ENCODE measurements at places on chromosomes 2 and 18. TPM values are rescaled to one million over a fixed set of nuclear protein-coding genes. Genes with fewer than 3 reads are reported as not detected.
A peak's percentile ranks its signal among the peaks of the same experiment; 100 is the strongest.

GRCh38 chr2:233829193-233830110 is 24.9 kb downstream of the HJURP start:
- no peak for DNase-seq

GRCh38 chr2:225488743-225489142 is 89.2 kb downstream of the NYAP2 start:
- DNase-seq = no peak

Gene GPR39
- total RNA-seq = 2.6 TPM

- no peak for DNase-seq
Observed at GRCh38 chr2:25749676-25750075, 76.3 kb upstream of the DTNB start.

GRCh38 chr2:101809698-101810097 is 112.2 kb downstream of the MAP4K4 start:
- DNase-seq = no peak

DNA sequence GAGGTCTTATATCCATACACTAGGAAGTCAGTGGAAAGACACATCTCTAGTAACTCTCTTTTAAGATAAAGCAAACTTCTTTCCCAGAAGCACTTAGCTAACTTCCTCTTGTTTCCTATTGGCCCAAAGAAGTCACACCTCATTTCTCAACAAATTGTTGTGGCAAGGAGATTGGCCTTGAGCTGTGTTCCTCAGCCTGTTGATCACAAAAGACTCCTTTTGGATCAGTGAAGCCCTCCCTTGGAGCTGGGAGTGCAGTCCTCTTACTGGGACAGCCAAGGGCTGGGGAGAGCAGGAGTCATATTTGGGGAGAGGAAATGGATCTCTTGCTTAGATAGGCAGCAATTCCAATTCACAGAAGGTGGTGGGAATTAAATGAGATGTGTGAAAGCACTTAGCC is 51.2 kb upstream of the DAPL1 start:
- DNase-seq = no peak

DNA sequence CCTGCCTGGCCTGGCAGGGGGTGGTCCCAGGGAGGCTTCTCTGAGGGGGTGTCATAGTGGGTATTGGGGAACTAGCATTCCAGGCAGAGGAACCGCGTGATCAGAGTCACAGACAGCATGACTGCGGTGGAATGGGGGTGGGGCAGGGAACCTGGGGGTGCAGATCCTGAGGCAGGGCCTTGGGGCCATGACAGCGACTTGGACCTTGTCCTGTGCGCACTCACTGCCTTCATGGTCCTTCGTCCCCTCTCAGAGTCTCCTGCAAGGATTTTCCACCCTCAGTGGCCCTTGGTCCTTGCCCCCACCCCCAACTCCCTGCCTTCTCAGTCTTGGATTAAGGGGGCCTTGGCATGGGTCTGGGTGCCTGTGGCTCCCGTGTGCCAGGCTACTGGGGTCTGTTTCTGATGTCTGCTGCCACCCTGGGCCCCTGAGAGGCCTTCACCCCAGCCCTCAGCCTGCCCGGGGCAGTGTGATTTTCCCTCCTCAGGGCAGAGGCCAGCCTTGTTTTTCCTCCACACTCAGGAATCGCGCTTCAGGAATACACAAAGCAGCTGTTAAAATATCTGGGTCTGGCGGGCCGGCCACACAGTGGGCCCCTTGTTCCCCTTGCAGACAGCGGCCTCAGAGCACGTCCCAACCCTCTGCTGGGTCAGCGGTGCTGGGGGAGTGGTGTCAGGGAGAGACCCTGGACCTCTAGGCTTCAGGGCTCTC is 51.6 kb downstream of the GLI2 start:
- DNase-seq = no peak

DNA sequence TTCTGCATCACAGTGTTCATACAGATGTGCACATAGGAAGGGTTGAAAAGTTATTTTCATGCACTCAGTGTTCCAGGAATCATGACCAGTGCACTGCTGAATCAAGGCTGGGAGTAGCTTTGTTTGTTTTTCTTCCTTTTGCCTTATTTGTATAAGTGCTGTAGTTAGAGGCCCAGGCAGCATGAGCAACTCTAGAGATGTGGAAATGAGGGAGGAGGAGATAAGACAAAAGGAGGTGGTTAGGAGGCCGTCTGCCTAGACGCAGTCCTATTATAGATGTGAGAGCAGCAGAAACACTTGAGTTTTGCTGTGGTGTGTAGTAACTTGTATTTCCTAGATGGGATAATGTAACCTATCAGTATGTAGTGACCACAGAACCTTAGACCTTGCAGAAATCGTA is 264.3 kb upstream of the RASGRP3 start:
- peak; percentile 69 for DNase-seq

DNA sequence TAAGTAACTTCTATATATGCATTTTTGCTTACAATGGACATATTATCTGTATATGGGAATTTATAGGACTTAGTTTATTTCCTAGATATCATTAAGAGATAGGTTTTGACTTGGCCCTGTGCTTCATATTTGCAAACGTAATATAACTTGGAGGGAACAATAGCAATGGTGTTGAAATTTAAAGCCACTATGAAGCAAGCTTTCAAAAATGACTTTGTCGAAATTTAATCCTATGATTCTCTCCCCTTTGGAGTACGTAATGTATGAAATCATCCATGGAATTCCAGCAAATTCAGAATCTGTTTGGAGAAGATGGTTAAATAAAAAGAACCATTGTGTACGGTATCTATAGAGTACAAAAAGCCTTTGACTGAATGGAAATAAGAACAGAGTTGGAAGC is 486.3 kb downstream of the ARHGAP15 start:
- DNase-seq = no peak

Gene GLS
- 177 TPM for total RNA-seq

DNA sequence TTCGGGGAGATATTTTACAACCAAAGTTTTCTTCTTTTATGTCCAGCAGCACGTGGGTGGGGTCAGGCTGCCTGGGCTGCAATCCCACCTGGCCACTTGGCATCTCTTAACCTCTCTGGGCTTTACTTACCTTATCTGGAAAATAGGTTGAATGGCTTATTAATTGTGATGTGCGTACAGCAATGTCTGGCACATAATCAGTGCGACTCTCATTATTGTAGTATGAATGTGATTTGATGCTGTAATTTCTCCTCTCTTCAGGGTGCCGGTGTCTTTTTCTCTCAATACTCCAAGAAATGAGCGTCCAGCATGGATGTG is 2.0 kb upstream of the ZAP70 start:
- no peak for DNase-seq

DNA sequence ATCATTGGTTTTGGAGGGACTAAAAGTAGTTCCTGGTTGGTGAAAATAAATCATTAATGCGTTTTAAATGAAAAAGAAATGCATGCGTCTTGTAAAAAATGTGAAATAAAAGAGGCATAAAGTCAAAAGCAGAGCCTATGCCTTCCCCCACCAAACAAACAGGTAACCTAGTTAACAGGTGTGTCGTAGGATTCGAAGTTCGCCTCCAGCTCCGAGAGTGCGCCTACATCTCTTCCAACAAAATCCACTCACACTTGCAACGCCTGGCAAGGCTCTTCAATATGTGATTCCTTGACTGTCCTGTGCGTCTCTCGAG is 677 bp upstream of the SMAD4 start:
- no peak for DNase-seq

Gene FRZB
- 0.03 TPM for total RNA-seq

- no peak for DNase-seq
Observed at GRCh38 chr18:63858456-63858855, 29.0 kb upstream of the SERPINB2 start.

Gene STPG4
- not detected for total RNA-seq

Gene TEX44
- not detected for total RNA-seq

Gene MYCN
- total RNA-seq = 3.7 TPM

Gene PLA2R1
- total RNA-seq = 1.9 TPM

DNA sequence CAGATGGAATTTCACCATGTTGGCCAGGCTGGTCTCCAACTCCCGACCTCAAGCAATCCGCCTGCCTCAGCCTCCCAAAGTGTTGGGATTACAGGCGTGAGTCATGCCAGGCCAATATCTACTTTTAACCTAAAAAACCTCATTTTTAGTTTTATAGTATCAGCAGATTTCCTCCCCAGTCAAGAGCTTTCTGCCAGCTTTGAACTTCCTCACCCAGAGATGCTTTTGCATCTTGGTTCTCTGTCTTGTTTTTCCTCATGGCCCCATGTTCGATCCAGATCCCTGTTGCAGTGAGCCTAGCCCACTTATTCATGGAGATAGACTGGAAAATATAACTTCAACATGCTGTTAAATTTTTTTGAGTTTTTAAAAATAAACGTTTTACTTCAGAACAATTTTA is 33.1 kb upstream of the CFAP36 start:
- no peak for DNase-seq

DNA sequence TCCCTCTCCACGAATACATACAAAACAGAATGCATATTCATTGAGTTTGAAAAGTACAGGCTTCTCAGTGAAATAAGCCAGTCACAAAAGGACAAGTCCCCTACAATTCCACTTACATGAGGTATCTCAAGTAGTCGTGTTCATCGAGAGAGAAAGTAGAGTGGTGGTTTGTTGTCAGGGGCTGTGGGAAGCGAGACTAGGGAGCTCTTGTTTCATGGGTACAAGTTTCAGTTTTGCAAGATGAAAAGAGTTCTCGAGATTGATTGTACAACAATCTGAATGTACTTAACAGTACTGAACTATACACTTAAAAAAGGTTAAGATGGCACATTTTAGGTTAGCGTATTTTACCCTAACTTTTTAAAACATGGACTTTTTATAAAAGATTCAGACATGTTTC is 71.5 kb upstream of the TTC39C start:
- no peak for DNase-seq

DNA sequence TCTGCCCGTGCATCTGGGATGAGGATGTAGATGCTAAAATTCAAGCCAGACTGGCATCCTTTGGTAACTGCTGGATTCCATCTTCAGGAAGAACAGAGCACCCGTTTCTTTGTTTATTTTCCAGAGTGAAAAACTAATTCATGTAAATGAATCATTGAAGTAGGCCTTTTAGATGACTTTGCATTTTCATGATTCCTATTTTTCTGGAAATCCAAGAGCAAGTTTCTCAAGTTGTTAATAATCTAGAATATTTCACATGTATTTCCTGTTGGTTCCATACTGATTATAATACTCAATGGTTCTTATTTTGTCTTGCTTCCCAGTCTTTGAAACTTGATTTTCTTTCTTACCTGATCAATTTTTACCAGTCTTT is 328.4 kb downstream of the LPIN1 start:
- no peak for DNase-seq

GRCh38 chr2:120616261-120616660 is 119.4 kb upstream of the GLI2 start:
- no peak for DNase-seq

GRCh38 chr18:59033359-59033758 is 106.3 kb upstream of the SEC11C start:
- DNase-seq = no peak

Gene MC5R
- not detected for total RNA-seq

DNA sequence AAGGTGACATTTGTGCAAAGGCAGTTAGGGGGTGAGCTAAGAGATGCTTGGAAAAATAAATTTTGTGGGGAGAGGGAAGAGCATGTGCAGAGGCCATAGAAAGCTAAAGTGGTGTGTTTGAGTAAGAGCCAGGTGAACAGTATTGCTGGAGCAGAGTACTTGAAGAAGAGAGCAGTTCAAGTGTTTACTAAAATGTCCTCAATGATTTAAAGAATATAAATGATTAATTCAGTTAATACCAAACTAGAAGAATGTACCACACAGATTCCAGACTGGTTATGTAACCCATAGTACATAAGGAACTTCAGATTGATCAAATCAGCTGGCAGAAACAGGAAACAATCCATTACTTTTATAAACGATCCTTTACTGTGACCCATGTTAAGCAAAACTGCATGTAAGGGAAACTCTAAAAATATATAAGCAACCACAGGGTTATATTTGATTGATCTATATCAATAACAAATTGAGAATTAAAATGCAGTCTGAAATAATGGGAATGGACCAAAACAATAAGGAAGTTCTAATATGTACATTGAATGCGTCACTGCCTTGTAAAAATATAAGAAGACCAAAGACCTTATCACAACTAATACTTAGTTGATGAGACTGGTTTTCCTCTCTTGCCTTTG is 76.9 kb downstream of the LDAH start:
- DNase-seq = no peak

Gene POTEJ
- total RNA-seq = not detected

Gene CRYBA2
- not detected for total RNA-seq

Gene SNRPD1
- 38.0 TPM for total RNA-seq

DNA sequence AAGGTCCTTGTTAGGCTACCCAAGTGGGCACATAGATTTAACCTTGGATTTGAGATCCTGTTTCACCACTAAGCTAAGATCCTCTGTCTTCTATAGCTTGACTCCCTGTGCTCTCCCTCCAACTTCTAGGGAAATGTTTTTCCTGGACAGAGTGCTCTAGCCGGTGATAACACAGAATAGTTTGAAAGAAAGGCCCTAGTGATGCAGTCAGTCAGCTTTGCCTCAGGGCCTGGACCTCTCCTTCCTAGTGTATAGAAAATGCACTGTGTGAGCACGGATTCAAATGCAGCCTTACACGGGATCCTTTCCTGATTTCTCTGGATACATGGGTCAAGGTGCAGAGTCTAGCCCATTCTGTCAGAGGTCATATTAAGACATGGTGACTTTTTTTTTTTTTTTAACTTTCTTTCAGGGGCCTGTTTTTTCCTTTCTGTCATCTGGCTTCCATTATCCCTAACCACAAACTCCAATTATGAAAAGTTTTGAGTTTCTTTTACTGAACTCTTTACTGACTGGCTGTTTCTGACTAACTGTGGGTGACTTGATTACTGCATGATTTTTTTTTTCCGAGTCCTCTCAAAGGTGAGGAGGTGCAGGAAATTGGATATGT is 122.6 kb downstream of the LRP1B start:
- no peak for DNase-seq

Gene CROCC2
- total RNA-seq = not detected

GRCh38 chr18:39019989-39020388 is 1454.4 kb upstream of the CELF4 start:
- no peak for DNase-seq

DNA sequence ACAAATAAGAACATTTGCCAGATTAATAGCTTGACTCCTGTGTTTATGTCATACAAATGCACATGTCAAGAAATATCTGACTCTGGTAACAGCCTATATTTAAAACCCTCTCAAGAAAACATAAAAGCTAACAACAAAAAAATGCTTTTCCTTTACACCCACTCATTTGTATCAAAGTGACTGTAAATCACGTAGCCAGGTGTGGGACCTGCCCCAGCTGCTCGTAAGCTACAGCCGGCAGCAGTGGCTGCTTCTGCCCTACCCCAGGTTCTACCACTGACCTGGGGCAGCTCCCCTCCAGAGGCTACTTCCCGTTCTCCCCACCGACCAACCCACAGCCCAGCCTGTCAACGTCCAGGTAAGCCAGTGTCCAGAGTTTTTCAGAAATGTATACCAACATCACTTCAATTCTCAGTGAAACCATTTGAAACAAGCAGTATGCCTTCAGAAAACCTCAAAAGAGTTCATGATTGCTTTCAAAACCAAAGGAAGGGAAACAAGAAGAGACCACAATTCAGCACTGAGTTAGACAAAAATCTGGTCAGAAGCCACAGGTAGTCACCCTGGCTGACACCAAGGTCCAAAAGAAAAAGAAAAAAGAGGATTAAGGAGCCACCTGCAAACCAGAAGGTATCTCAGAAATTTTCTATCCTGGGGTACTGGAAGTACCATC is 40.4 kb downstream of the KIDINS220 start:
- DNase-seq = no peak

Gene ACMSD
- total RNA-seq = not detected

Gene IL37
- total RNA-seq = not detected

GRCh38 chr2:220756653-220757052 is 815.5 kb downstream of the EPHA4 start:
- DNase-seq = no peak

Measured in SJSA1 (cell line).